Activated T-helper 1 cell treated with anti-CD3 and anti-CD28 coated beads, Interleukin-2, amount 50 U/mL, for 16 hours (primary cell): ENCODE measurements at places on chromosomes 6 and 20.

DNA sequence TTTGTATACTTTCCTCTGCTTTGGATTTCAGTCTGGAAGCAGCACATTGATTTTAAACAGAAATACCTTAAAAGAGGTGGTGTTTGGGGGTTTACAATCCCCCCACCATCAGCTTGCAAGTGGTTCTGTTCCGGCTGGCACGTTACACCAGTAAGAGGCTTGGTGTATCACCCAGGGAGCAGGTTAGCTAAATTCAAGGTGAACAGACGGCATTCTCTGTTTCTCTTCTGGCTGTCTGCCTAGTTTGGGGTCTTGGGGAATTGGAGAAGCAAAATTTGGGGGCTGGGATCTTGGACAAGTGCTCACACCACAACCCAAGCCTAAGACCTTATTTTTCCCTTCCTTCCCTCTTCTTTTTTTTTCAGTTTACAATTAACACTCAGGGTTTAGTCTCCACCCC is 7.5 kb upstream of the APCDD1L start:
- DNase-seq = no peak

GRCh38 chr6:146543940-146544615 is 445 bp downstream of the RAB32 start:
- no peak for DNase-seq

DNA sequence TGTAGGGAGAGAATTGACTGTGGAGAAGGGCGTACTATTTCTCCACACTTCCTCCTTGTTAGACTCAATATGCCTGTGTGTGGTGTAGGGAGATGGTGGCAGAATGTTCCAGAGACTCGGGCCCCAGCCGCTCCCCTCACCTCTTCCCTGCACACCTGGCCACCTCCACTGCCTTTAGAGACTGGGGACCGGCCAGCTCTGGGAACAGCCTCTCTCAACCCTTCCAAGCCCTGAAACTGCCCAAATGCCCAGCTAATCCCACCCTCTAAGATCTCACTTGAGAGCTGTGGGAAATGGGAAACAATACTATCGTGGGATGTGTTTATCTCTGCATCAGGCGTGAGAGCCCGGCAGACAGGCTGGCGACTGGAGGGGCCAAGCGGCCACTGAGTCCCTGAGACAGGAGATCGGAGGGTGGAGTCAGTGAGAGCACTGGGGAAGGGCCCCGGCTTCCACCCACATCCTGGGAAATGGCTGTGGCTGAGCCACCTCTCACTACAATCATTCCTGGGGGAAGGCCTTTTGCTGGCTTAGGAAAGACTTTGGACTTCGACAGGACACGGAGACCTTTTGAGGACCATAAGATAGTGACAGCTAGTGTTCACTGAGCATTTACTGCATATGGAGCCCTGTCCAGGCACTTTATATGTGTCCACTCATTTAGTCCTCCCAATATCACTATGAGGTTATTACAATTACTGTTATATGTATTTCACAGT is 31.0 kb upstream of the MRPS18A start:
- no peak for DNase-seq

- DNase-seq = no peak
These were observed 6.8 kb upstream of the ADTRP start for GRCh38 chr6:11785415-11785773.

DNA sequence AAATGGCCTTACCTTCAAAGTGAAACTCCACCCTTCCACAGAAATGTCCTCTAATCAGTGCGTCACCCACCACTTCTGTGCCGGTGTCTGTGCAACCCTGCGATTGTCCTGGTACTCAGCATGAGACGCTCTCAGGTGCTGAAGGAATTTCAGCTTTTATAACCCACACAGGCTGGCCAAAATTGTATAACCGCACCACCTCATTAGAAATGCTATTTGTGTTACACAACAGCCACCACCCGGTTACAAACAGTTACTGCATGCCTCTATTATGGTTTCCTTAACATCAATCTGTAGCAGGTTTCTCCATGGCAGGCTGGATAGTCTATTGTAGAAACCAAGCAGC is 51.5 kb downstream of the SLC23A2 start:
- no peak for DNase-seq

DNA sequence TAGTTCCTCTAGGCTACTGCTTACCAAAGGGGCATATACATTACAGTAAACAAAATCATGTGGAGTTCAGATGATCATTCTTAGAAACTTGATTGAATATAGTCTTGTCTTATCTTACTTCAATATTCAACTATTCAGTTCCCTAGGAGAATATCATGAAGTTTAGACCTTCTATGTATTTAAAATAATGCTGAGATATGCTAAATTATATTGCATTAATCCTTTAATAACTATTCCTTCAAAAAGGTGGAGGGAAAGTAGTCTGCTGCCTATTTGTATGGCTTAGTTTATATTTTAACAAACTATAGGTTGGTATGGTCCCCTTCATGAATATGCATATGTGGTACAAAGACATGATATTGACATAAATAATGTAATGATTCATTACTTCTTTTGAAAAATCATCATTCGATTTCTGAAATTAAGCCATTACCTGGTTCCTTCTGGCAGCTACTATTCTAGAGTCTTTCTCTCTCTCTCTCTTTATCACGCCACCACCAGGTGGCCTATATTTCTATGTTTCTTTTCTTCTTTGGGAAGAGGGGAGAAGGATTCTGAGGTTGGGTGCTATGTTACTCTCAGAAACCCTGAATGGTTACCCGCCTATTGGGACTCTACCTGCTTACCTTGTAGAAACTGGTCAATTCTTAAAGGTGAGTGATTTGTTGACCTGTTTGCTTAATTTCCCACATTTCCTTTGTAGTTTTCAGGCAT is 855.8 kb downstream of the HACE1 start:
- no peak for DNase-seq

DNA sequence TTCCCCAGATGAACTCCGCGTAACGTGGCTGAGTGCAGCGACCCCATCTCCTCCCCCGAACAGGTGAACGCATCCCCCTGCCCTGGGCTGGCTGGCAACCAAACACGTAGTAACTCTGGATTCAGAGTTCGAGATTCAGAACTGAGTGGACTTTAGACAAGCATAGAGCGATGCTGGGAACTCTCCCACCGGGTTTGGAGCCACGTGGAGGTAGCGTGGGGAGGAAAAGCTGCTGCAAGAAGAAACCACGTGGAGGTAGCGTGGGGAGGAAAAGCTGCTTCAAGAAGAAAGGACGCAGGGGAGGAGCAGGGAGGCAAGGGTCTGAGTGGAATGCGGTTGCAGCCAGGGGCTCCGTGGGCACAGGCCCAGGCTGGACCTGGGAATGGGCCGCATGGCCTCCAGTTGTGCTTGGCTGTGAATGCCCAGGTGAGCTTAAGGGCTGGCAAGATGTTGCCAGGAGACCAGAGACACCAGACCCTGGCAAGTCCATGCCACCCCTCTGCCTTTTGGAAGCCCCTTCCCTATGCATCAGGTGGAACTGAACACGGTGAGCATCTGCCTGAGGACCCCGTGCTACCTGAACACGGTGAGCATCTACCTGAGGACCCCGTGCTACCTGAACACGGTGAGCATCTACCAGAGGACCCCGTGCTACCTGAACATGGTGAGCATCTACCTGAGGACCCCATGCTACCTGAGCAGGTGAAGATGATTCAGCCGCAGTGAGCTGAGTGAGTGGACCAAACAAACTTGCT is 118.0 kb upstream of the FRMD1 start:
- DNase-seq = no peak

DNA sequence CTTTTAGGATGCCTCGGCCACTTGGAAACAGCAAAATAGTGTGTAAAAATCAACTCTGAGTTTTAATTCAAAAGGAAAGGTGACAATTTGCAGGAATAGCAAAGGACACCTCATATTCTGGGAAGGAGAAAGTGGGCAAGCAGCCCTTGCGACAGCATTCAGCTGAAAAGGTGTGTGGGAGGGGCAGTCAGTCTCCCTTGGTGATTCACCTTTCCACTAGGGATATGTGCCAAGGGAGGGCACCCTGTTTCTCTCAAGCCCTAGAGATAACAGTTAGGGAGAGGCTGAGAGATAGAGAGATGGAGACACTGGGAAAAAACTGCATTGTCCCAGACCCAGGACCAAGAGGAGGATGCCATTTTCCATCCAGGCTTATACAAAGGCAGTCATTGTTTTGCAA is 228.1 kb downstream of the EPM2A start:
- DNase-seq = no peak

- no peak for DNase-seq
These were observed 4.2 kb downstream of the ZNF337 start for GRCh38 chr20:25692499-25692898.

GRCh38 chr20:23403751-23404150 is 17.5 kb downstream of the NAPB start:
- DNase-seq = no peak

- no peak for DNase-seq
These were observed 586 bp upstream of the NQO2 start for GRCh38 chr6:2998998-2999617.

DNA sequence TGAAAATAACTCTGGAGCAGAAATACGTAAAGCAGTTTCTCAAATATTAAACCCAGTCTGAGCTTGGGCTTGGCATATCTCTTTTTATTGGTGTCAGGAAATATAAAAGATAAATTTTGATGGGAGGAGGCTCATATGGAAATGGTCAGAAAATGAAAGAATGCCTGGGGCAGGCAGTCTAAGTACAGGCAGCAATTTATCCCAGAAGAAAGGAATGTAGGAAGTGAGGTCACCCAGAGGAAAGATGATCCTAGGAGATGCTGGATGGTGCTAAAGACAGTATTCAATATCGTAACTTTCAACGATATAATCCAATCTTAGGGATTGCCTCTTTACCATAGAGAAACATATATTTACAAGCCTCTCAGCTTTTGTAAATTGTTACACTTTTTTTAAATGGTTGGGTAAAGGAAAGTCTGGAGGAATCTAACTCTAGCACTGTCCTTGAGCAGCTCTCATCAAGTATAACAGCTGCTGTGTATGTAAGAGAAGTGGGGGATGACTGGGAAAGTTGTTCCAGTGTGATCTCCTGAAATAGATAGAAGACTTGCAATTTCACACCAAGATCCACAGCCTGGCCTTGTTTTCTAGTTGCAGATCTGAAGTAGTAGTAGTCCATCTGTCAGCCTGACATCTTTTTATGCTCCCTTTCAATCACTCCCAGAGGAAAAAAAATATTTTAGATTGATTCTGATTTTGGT is 256.9 kb upstream of the SASH1 start:
- DNase-seq = no peak

DNA sequence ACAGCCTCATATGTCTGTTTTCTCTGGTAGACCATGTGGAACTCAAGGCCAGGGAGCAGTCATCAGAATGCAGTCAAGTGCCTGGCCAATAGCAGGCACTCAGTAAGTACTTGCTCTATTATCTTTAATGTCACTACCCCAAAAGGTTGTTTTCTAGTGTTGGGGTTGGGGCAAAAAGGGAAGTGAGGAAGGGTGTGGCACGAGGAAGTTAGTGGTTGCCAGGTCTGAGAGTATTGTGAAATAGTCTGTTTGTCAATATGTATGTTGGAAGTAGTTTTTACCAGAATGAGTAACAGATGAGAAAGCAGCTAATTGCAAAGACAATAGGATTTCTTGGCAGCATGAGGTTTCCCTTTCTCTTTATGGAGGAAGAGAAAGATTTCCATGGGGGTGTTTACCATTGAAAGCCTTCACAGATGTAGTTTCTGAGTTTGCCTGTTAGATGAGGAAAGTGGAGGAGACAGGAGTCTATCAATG is 59.5 kb upstream of the ARMH2 start:
- DNase-seq = no peak

DNA sequence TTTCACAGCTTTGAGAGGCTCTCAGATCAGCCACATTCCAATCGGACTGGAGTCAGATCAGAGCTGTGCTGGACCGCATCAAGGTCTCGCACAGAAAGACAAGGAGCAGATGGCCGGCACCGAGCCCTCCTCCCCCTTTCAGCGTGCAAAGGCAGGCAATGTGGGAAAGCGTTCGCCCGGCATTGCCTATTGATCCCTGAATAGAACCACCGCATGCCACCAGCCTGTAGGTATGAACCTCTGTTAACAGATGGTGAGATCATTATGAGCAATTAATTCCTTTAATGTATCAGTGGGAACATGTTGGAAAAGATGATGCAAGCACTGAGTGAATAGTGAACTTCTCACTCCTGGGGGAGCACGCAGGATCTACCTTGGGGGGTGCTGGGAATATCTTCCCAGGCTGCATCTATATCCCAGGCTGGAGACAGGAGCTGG is 117.5 kb upstream of the ID4 start:
- no peak for DNase-seq

GRCh38 chr6:6748001-6748400 is 159.5 kb downstream of the LY86 start:
- no peak for DNase-seq

GRCh38 chr6:63802606-63803206 is 167.1 kb downstream of the PHF3 start:
- DNase-seq = no peak

- no peak for DNase-seq
These were observed 1.2 kb downstream of the CST7 start for GRCh38 chr20:24950128-24950835.

DNA sequence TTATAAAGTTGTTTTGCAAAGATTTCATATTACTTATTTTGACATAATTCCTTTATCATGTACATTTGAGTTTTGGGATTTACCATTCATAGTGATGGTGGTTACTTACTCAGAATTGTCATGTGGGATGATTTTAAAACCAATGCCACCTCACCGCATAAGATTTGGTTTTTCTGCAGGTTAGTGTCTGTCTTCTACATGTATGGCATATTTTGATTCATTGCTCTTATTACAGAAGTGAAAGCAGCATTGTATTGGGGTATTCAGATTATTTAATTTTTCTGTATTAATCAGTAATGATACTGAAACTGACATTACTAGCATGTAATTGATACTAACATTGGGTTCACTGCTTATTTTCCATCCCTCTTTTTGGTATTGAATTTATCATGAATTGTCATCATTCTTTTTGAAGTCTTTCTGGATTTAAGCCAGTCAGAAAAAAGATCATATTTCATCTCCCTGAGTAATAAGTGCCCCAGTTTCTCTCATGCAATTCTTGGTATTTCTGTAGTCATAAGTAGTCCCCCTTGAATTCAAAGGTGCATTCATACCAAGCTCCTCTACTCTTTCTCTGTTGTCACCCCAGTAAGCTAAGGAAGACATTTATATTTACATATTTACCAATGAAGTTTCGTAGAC is 176.6 kb downstream of the BCKDHB start:
- DNase-seq = no peak
